ENCODE measurements at places on chromosomes 2 and 18.

DNA sequence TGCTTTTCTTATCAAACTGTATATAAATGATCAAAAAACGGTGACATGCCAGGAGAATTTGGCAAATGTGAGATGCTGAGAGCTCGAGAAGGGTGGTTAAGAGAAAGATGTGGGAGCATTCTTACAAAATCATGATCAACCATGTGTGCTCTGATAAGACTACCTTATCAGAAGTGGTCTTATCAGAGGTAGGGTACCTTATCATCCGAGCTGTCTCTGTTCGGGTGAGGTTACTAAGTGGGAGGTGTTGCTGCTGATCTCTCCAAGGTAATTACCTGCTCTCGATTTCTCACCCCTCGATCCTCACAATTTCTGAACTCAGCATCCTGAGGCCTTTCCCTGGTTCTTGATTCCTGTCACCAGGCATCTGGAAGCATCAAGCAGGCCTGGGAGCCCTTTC is 813.0 kb upstream of the ID2 start:
- no peak for DNase-seq

GRCh38 chr2:205660521-205661124 is 21.7 kb upstream of the NRP2 start:
- no peak for DNase-seq

- no peak for DNase-seq
Observed at GRCh38 chr2:240788482-240788881, 31.5 kb downstream of the KIF1A start.

DNA sequence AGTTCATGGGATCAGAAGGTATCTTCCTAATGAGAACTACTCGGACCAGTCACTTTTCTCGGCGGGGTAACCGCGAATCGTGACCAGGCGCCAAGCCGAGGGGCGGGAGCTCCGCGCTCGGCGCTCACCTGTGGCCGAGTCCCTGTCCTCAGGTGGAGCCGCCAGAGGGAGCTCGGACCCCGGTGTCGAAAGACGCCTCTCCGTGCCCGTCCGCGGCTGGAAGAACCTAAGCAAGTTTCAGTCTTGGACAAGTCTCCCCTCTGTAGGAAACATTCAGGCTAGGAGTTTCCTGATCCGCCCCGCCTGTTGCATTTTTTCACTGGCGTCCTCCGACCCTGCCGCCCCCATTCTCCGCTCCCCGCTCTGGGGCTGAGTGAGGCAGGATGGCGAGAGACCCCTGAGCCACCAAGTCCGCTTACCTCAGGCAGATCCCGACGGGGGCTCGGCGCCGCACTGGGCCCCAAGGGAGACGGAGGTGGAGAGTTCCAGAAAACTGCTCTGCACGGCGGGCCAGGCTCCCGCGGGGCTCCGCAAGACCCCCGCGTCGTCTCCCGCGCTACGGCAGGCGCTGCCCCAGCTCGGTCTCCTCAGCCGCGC is 480 bp downstream of the DSEL start:
- DNase-seq, result peak; percentile 66

DNA sequence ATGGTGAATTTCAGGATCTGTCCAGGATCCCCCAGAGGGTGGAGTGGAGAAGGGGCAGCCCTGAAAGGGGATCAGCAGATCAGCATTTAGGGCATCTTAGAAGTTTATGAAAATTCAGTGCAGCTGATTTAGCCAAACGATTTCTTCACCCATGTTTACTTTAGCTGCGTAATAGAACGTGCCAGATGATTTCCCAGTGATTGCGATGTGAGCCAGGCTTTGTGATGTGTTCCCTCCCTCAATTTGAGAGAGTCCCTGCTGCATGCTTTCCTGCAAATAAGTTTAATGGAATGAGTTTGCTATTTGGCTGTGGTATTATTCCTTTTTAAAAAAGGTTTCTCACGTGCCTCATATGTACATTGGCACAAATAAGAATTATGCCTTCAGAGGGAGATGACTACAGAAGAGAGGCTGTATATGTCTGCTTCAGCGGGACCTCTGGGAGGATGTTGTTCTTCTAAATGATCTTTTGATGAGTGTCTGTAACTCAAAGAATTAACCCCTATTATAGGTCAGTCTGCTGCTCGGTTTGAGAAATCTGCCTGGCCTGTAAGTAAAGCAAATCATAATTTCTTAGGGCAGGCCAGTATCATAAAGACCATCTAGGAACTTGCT is 111.9 kb downstream of the MRO start:
- DNase-seq, result no peak

GRCh38 chr2:240750409-240750808 is 58.7 kb downstream of the AQP12A start:
- DNase-seq, result no peak

DNA sequence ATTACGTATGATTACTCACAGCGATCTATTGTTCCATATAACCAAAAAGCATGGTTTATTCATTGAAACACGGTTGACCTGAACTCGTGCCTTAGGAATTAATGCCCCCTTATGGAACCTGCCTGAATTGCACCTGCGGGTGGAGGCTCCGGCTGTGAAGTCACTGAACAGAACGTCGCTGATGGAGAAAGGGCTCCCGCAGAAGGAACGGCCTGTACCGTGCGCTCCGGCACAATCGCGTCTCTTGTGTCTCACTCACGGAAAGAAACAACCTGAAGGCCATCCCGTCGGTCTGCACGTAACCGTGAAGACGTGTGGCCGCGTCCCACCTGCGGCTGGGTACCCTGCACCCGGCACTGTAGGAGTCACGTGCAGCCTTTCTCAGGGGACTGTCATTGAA is 133.1 kb downstream of the NFATC1 start:
- peak; percentile 29 for DNase-seq

DNA sequence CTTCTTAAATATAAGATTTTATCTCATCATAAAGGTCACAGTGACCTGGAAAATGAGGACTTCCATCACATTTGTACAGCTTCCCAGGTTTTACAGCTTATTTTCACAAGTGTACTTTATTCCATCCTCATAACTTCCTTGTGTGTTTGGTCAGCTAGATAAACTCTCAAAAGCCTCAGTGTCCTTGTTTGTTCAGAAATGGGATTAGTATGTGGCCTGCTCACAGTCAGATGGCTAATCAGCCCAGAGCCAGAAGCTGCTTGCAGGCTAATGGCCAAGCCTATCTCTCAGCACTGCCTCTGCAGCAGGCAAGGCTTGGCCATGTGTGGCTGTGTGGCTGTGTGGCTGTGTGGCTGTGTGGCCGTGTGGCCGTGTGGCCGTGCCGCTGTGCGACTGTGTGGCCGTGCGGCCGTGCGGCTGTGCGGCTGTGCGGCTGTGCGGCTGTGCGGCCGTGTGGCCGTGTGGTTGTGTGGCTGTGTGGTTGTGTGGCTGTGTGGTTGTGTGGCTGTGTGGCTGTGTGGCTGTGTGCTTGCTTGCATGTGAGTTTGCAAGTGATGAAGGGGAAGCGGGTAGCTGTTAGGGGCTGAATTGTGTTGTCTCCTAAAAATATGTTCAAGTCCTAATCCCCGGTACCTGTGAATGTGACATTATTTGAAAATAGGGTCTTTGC is 233.0 kb upstream of the TNP1 start:
- DNase-seq, result no peak

GRCh38 chr2:100964222-100964621 is 37.9 kb upstream of the RPL31 start:
- no peak for DNase-seq

GRCh38 chr2:214730800-214731407 is 78.6 kb downstream of the BARD1 start:
- no peak for DNase-seq

DNA sequence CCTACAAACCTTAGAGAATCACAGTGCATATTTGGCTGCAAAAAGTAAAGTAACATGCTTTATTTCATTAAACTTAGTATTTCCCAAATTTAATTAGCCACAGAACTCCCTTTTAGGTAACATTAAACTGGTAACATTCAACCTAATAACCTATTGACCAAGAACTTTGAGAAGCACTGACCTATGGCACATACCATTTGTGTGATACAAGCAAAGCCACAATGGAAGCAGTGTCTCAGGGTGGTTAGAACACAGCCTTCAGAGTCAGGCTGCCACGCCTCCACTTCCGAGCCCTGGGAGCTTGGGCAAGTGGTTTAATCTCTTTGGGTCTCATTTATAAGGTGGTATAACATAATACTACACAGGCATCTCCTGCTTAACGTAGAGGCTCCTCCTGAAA is 301.4 kb downstream of the PDE11A start:
- no peak for DNase-seq

- no peak for DNase-seq
Observed at GRCh38 chr2:170073288-170073687, 104.7 kb upstream of the MYO3B start.

GRCh38 chr2:106565599-106565998 is 78.4 kb downstream of the CD8B2 start:
- DNase-seq, result no peak

DNA sequence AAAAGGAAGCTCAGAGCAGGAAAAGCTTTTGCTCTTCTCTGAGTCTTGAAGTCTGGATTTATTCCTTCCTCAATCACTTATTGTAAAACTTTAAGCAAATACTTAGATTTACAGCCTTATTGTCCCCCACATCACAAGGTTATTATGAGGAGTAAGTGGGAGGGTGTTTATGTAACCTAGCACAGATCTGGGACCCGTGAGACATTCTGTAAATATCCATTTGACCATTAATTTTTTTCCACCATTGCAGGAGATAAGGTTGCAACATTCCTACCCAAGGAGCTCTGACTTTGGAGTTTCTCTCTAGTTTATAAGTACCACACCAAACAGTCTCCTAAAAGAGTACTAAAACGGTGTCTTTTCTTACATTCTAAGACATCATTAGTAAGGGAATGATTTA is 52.1 kb upstream of the CTIF start:
- no peak for DNase-seq

- no peak for DNase-seq
Observed at GRCh38 chr2:172403402-172403801, 24.0 kb upstream of the ITGA6 start.

DNA sequence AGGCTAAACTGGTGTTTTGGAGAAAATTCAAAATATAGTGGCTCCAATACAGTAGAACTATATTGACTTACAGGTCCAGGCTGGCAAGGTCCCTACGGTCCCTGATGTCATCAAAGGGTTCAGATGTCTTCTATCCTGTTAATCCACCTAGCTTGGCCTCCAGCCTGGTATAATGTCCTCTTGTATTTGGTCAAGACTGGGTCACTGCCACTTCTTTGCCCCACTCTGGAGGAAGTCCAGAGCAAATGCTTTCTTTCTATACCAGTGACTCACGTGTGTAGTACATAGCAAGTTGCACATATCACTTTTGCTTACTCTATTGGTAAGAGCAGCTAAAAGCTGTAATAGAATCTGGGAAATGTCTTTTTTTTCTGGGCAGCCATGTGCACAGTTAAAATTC is 80.8 kb downstream of the LCLAT1 start:
- DNase-seq, result no peak

DNA sequence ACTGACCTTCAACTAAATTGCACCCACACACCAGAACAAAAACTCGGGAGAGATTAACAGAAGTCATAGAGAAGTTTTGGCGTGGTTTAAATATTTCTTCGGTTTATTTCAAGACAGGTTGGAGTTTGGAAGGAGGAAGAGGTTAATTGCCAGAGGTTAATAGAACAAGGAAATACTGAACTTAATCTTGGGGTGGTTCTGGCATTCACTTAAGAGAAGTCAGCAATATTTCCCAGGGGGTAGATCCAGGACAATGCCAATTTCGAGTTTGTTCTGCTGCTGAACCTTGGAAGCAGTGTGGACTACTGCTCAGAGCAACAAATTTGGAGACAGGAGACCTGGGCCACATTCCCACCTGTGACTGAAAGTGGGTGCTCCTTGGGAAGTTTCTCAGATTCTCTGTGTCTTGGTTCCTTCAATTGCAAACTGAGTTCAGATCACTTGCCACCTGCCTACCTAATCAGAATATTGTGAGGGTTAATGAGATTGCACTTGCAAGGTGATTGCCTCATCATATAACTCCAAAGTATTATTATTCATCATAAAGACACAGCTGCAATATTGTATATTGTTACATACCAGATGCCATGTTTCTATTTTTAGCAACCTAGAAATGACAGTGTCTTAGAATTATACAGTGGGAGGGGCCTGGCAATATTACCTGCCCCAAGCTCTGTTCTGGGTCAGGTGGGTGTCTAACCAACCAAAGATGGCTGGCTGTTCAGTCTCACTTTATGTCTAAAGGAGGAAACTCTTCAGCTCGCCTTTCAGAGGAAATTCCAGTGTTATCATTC is 217.4 kb downstream of the CDCA7 start:
- no peak for DNase-seq

GRCh38 chr18:49904871-49905555 is 91.7 kb upstream of the ACAA2 start:
- DNase-seq, result no peak

GRCh38 chr2:234533626-234534025 is 36.7 kb upstream of the ARL4C start:
- no peak for DNase-seq

GRCh38 chr18:42929181-42929580 is 186.3 kb downstream of the RIT2 start:
- DNase-seq, result no peak

- no peak for DNase-seq
Observed at GRCh38 chr18:25921677-25922421, 168.6 kb downstream of the SS18 start.

GRCh38 chr2:32166115-32166574 is 481 bp downstream of the SLC30A6 start:
- DNase-seq, result no peak

DNA sequence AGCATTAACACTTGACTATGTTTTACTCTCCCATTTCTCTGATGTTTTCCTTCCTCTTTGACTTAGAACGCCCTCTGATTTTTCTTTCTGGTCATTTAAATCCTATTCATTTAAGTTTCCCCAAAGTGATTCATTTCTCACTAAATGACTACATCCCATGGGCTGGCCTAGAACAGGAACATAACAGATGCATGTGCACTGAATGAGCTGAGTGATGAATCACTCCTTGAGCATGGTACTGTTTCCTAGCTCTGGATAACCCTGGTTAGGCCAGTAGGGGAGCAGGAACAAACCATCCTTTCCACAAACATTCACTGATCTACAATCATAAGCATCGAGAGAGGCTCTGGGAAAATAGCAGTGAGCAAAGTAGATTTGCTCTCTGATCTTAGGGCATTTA is 221.9 kb upstream of the SETBP1 start:
- no peak for DNase-seq

DNA sequence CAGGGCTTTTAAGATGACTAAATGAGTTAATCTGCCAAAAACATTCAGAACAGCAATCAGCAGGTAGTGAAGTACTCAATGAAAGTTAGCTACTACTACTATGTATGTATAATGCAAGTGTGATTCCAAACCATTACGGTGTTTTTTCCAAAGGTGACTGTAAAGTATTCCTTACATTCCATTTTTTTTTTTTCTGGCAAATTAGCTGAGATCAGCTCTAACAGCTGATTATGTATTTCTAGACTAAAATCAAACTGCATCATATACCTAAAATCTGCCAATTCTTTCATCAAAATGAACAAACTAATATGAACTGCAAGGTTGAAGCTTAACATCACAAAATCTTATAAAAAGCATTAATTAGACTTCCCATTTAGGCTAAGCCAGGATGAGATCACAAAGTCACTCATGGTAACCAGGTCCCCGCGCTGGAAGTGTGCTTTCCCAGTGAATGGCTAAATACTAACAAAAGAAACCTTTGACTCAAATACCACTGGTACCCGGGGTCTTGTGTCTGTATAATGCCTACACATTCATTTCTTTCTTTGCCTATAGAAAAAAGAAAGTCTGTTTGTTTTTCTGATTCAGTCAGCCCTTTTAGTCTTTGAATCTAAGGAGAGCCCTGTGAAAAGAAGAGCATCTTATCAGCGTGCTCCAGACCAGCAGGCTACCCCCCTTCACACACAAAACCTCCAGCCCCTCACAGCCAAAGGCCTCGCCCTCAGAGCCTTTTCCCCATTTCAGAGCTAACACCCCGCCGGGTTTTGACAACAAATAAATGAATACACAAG is 88.3 kb downstream of the RBMS1 start:
- DNase-seq, result no peak

GRCh38 chr2:105866216-105867185 is 121.8 kb downstream of the NCK2 start:
- no peak for DNase-seq

Measured in DMS 273 treated with DMSO at 0.1 percent for 48 hours (cell line).